ENCODE measurements at places on chromosomes 11 and 22. TPM values are rescaled to one million over a fixed set of nuclear protein-coding genes. Genes with fewer than 3 reads are reported as not detected.

The INS gene
- total RNA-seq = not detected

DNA sequence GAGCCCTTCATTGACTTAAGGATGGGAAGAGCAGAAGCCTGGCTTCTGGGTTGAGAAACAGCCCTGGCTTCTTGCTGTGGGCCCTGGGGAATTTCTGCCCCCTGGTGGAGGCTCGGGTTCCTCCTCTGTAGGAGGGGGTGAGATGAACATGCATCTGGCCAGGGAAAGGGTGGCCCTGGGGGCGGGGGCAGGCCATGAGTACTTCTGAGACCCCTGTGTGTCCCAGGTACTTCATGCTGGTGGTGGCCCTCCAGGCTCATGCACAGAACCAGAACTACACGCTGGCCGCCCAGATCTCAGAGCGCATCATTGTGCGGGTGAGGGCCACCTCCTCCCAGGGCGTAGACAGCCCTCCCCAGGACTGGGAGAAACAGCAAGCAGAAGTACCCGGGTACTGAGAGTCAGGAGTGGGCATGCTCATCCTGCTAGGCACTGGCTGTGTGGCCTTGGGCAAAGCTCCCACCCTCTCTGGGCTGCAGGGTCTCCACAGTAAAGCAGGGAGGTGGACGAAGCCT lies 15.8 kb downstream of the TMEM258 start:
- peaks cover 13% of the 10 kb centered on the region for H3K4me1 ChIP-seq
- H3K27me3 ChIP-seq = no peaks in the 10 kb centered on the region
- no peak overlapping the region for H3K27ac ChIP-seq
- H3K36me3 ChIP-seq = no peaks in the 10 kb centered on the region

DNA sequence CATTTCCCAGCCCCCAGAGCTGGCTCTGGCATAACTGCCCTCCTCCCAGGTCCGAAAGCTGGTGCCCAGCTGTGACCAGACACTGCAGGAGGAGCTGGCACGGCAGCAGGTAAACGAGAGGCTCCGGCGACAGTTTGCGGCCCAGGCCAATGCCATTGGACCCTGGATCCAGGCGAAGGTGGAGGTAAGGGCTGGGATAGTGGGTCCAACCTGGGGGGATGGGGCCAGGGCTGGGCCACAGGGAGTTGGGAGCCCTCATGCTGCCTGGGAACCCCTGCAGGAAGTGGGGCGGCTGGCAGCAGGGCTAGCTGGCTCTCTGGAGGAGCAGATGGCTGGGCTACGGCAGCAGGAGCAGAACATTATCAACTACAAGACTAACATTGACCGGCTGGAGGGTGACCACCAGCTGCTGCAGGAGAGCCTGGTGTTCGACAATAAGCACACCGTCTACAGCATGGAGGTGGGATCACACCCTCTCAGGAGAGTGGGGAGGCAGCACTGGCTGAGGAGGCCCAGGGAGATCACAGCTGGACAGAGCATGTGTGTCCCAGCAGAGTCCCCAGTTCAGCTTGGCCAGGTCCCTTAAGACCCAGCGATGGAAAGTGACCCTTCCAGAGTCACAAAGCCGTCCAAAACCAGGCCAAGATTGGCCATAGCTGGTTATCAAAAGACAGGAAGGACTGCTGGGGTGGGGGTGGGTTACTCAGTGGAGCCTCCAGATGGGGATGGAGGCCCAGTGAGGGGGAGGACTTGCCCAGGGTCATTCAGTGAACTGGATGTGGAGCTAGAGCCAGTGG lies 7.0 kb downstream of the CTSF start:
- no peak overlapping the region for H3K4me3 ChIP-seq
- no peak overlapping the region for H3K27ac ChIP-seq
- H3K27me3 ChIP-seq = peaks cover 10% of the 10 kb centered on the region
- H3K36me3 ChIP-seq = no peaks in the 10 kb centered on the region
- no peak for DNase-seq
- no peaks in the 10 kb centered on the region for H3K4me1 ChIP-seq

The ANO9 gene
- total RNA-seq = 115 TPM

The MYOD1 gene
- total RNA-seq = not detected

- H3K4me3 ChIP-seq = no peak overlapping the region
- no peak for DNase-seq
- H3K36me3 ChIP-seq = no peaks in the 10 kb centered on the region
- H3K27ac ChIP-seq = no peak overlapping the region
- H3K27me3 ChIP-seq = no peaks in the 10 kb centered on the region
Measured at GRCh38 chr22:27986459-27986858, 67.4 kb upstream of the PITPNB start.

DNA sequence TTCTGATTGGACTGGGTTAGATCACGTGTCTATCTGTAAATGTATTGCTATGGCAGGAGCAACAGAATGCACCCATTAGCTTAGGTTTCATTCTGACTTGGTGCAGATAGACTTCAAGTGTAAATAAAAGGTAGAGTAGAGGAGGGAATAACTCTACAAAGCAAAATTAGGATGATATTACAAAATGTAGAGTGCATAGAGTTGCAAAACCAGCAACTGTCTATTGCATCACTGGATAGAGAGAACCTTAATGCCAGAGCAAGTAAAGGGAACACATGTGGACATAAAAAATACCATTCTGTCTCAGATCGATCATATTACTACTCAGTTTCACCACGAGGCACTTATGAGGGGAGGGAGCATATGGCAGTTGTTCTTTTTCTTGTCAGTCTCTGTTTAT lies 22.0 kb upstream of the CAT start:
- H3K36me3 ChIP-seq = no peaks in the 10 kb centered on the region
- H3K4me3 ChIP-seq = no peak overlapping the region
- no peaks in the 10 kb centered on the region for H3K4me1 ChIP-seq
- H3K27me3 ChIP-seq = peaks cover 16% of the 10 kb centered on the region
- no peak overlapping the region for H3K27ac ChIP-seq

GRCh38 chr11:65476632-65477148 lies 22.2 kb upstream of the MALAT1 start:
- peaks cover 13% of the 10 kb centered on the region for H3K4me1 ChIP-seq
- H3K4me3 ChIP-seq = peak overlapping the region; percentile 100
- no peak for DNase-seq
- peaks cover 2% of the 10 kb centered on the region for H3K27me3 ChIP-seq
- peaks cover 1% of the 10 kb centered on the region for H3K36me3 ChIP-seq

The MS4A1 gene
- total RNA-seq = 11.2 TPM

GRCh38 chr22:24003887-24004286 lies 1.4 kb downstream of the GSTT4 start:
- H3K36me3 ChIP-seq = no peaks in the 10 kb centered on the region
- H3K27ac ChIP-seq = no peak overlapping the region
- DNase-seq = no peak
- no peaks in the 10 kb centered on the region for H3K27me3 ChIP-seq
- no peak overlapping the region for H3K4me3 ChIP-seq

DNA sequence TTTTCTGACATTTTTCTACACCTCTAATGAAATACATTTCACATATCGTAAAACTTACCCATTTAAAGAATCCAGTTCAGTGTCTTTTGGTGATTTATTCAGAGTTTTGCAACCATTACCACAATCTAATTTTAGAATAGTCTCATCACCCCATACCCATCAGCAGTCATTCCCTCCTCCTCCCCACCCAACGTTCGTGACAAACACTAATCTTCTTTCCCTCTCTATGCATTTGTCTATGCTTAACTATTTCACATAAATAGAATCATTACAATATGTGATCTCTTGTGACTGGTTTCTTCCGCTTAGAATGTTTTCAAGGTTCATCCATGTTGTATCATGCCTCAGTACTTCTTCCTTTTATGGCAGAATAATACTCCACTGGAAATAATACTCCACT lies 9.5 kb downstream of the TTC28 start:
- peaks cover 54% of the 10 kb centered on the region for H3K27me3 ChIP-seq
- no peak overlapping the region for H3K4me3 ChIP-seq
- DNase-seq = no peak
- H3K36me3 ChIP-seq = peaks cover 3% of the 10 kb centered on the region

The OR5I1 gene
- not detected for total RNA-seq

DNA sequence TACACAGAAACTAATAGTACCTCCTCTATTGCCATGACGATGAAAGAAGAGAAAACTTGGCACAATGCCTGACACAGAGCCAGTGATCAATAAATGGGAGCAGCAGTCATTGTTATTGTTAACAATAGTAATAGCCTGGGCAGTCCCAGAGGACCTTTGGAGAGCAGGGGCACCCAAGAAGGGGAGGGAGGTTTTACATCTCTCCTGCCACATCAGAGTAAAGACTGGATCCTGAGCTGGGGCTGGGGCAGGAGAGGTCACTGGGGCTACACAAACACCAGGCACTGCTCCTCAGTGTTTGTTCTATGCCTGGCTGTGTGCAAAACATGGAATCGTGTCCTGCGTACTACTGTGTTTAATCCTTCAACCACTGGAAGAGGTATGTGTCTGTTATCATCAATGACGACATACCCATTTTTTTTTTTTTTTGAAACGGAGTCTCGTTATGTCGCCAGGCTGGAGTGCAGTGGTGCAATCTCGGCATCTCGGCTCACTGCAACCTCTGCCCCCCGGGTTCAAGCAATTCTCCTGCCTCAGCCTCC lies 25.0 kb upstream of the CREB3L1 start:
- peaks cover 1% of the 10 kb centered on the region for H3K4me1 ChIP-seq
- H3K27me3 ChIP-seq = peaks cover 5% of the 10 kb centered on the region
- no peak overlapping the region for H3K27ac ChIP-seq
- DNase-seq = no peak

GRCh38 chr11:129298988-129299387 lies 76.7 kb upstream of the BARX2 start:
- H3K4me1 ChIP-seq = peaks cover 10% of the 10 kb centered on the region
- peaks cover 15% of the 10 kb centered on the region for H3K27me3 ChIP-seq
- no peaks in the 10 kb centered on the region for H3K36me3 ChIP-seq
- DNase-seq = no peak
- H3K27ac ChIP-seq = no peak overlapping the region

GRCh38 chr11:115518983-115519628 lies 14.9 kb upstream of the CADM1 start:
- H3K27me3 ChIP-seq = peaks cover 1% of the 10 kb centered on the region
- H3K27ac ChIP-seq = no peak overlapping the region
- H3K4me3 ChIP-seq = no peak overlapping the region
- H3K36me3 ChIP-seq = no peaks in the 10 kb centered on the region
- no peak for DNase-seq

The ESAM gene
- 0.91 TPM for total RNA-seq

The OR51I1 gene
- total RNA-seq = not detected

The ALKBH8 gene
- total RNA-seq = 12.6 TPM

DNA sequence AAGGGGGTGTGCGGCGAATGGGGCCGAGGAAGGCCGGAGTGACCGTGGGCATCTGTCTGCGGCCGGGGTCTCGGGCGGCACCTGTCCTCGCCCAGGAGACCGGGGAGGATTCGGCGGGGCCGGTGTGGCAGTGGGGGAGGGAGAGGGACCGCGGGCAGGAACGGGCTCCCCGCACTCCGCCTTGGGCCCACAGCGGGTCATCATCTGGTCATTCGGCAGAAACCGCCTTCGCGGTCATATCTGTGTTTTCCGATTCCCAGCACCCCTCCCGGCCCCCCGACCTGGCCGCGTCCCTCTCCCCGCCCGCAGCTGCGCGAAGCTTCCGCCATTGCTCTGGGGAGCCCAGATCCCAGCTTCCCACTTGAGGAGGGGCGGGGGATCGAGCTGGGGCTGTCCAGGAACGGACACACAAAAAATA lies 824 bp upstream of the CBX6 start:
- H3K36me3 ChIP-seq = peaks cover 1% of the 10 kb centered on the region
- peaks cover 34% of the 10 kb centered on the region for H3K4me1 ChIP-seq
- H3K27ac ChIP-seq = peak overlapping the region; percentile 82

- peaks cover 7% of the 10 kb centered on the region for H3K27me3 ChIP-seq
- H3K36me3 ChIP-seq = no peaks in the 10 kb centered on the region
- no peaks in the 10 kb centered on the region for H3K4me1 ChIP-seq
- H3K4me3 ChIP-seq = no peak overlapping the region
- no peak for DNase-seq
Measured at GRCh38 chr11:78905756-78906155, 331.1 kb upstream of the NARS2 start.

DNA sequence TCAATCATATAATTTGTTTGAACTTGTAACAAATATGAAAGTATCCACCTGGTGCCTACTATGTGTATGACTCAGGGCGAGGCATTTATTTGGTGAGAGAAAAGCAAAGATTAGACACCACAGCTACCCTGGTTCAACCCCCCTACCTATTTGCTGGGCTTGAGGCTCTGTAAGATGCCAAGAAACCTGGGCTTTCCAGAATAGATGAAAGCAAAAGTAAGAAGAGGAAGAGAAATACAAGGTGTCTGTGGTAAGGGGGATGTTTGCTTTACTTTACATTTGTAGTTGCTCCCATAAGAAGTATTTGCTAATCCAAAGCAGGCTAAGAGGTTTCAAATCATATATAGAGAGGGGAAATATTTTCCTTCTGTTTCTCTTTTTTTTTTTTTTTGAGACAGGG lies 61.7 kb downstream of the DDI1 start:
- no peaks in the 10 kb centered on the region for H3K27me3 ChIP-seq
- no peak overlapping the region for H3K4me3 ChIP-seq
- no peak for DNase-seq
- H3K36me3 ChIP-seq = no peaks in the 10 kb centered on the region
- H3K27ac ChIP-seq = no peak overlapping the region

- H3K27ac ChIP-seq = no peak overlapping the region
- DNase-seq = no peak
- H3K36me3 ChIP-seq = no peaks in the 10 kb centered on the region
- H3K4me3 ChIP-seq = no peak overlapping the region
- no peaks in the 10 kb centered on the region for H3K4me1 ChIP-seq
Measured at GRCh38 chr22:36659762-36660509, 43.6 kb downstream of the CACNG2 start.
